Fibroblast of gingiva (primary cell): ENCODE measurements at places on chromosomes 2 and 18.

GRCh38 chr18:45270289-45270771, 344.9 kb upstream of the SLC14A2 start:
- DNase-seq, result no peak

DNA sequence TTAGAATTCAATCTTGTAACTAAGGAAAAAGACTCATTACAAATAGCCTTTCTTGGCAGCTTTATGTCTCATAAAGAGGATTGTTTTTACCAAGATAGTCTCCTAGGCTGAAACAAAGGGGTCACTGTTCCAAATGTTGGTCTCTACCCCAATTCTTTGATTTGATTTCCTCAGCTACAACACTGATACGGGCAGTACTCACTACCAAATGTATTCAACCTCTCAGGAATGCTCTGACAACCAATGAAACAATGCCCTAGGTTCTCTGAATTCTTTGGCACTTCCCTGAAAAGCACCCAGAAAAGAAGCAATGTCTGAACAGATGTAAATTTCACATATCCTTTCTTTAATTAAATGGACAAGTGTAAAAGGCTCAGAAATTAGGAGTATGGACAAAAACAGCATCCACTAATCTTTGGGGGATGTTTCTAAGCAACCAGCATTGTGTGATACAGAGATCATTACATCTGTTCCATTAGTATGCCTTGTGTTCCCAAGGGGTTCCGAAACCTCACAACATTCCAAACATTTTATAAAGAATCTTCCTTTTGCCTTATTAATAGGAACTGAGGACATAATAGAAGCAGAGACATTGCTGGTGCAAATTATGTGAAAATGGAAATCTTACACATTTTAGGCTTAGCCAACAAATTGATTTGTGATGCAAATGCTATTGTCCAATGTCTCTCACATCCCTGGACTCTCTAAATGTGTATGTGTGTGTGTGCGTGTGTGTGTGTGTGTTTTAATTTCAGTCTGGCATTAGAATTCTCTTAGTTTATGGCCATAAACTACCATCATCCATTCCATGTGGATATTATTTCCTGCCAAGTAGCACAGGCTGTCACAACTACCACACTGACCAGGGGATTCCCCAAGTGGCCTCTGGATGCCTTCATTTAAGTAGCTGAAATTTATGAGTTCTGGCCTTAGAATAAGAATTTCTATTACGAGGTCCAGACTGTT, 276.0 kb downstream of the MTX2 start:
- DNase-seq, result no peak

DNA sequence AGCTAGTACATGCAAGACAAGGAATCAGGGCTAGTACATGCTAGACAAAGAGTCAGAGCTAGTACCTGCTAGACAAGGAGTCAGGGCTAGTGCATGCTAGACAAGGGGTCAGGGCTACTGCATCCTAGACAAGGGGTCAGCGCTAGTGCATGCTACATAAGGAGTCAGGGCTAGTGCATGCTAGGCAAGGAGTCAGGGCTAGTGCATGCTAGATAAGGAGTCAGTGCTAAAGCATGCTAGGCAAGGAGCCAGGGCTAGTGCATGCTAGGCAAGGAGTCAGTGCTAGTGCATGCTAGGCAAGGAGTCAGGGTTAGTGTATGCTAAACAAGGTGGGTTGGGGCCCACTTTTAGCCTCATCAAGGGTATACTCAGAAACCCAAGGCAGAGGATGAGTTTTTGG, 90.1 kb upstream of the FAM136A start:
- no peak for DNase-seq

- DNase-seq, result no peak
Measured at GRCh38 chr18:13051159-13051558, 60.0 kb downstream of the CEP192 start.

DNA sequence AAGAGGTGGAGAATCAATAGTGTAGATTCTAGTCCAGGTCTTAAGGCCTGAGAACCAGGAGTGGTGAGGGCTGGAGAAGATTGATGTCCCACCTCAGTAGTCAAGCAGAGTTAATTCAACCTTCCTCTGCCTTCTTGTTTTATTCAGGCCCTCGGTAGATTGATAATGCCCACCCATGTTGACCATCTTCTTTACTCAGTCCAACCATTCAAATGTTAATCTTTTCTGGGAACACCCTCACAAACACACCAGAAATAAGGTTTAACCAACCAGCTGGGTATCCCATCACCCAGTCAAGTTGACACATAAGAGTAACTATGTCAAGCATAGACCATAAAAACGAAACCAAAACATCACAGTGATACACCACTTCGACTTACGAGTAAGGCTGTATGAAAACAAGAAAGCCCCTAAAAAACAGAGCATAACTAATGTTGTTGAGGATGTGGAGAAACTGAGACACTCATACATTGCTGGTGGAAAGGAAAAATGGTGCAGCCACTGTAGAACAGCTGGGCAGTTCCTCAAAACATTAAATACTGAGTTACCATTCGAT, 57.5 kb downstream of the SLC35F5 start:
- no peak for DNase-seq

DNA sequence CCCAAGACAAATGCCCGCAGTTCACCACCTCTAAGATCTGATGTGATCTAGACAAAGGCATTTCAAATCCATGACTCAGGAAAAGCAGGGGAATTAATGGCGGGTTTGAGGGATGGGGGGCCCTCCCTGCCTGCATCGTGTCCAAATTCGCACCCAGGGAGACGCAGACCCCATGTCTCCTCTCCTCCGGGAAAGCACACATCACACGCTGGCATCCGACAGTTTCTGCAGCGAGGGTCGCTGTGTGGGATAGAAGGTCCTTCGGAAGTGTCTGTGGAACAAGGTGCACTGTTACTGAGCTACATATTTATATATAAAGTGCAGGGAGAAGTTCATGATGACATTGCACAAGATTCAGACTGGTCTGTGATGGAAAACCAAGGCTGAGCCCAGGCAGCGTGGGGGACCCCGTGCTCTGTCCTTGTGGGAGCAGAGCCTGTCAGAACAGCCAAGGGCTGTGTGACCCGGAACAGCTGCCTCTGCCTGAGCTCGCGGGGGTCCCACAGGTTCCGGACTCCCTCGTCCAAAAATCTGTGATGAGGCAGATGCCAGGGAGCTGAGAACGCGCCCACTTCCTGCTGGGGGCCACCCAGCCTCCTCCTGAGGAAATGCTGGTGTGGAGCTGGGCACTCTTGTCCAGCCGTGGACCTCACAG, 82.3 kb upstream of the CTDP1 start:
- DNase-seq, result no peak

- DNase-seq, result no peak
Measured at GRCh38 chr2:5908071-5908470, 215.9 kb downstream of the SOX11 start.

GRCh38 chr2:148674063-148675020, 29.8 kb downstream of the EPC2 start:
- no peak for DNase-seq

- DNase-seq, result no peak
Measured at GRCh38 chr2:60484133-60484645, 69.3 kb downstream of the BCL11A start.

GRCh38 chr2:42132191-42132965, 36.8 kb upstream of the EML4 start:
- peak; percentile 84 for DNase-seq

DNA sequence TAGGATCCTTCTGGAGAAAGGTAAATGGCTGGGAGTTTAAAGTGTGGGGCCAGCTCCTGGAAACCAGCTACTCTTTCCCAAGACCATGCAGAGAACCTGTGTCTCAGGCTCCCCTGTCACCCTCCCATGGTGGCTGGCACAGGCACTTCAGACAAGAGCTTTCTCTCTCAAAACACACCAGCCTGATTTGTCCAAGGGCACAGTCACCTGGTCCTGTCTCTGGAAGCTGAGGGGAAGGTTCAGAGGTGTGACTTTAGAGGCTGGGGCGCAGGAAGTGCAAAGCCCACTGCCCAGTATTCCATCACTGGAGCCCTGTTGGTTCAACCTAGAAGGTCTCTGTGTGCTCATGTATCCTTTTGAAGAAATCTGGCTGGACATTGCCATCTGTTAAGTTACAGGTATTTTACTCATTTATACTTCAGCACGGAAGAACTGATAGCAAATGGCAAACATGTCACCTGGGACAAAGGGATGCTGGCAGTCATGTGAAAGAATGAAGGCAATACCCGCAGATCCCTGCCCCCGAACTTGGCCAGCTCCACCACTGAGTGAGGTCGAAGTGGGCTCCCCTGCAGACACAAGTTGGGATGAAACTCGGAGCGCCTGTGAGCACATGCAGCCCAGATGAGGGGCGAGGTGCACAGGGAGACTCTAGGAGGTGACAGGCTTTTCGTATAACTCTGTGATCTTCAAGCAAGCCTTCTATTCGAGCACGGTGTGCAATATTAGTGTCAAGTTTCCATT, 96.9 kb upstream of the MGAT4A start:
- no peak for DNase-seq

DNA sequence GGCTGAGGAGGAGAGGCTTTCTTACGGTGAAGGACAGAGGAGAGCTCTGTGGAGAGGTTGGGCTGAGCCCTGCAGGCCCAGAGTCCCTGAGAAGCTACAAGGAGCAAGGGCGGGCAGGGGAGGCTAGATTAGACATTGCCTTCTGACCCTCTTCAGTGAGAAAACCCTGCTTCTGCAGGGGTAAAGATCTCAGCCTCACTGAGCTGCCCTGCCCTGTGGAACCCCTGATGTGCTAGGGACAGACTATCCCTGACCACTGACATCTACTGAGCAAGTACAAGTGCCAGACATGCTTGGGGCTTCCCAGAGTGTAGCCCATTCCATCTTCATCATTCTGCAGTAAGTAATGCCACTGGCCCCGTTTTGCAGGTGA, 111.5 kb downstream of the CYP26B1 start:
- no peak for DNase-seq

- peak; percentile 23 for DNase-seq
Measured at GRCh38 chr2:95076705-95077529, 44.7 kb downstream of the MRPS5 start.

- DNase-seq, result peak; percentile 73
Measured at GRCh38 chr18:12287684-12288402, 20.2 kb upstream of the TUBB6 start.

- DNase-seq, result no peak
Measured at GRCh38 chr2:46748121-46748520, 167.5 kb downstream of the MCFD2 start.

GRCh38 chr18:58692422-58693185, 21.3 kb downstream of the MALT1 start:
- no peak for DNase-seq

DNA sequence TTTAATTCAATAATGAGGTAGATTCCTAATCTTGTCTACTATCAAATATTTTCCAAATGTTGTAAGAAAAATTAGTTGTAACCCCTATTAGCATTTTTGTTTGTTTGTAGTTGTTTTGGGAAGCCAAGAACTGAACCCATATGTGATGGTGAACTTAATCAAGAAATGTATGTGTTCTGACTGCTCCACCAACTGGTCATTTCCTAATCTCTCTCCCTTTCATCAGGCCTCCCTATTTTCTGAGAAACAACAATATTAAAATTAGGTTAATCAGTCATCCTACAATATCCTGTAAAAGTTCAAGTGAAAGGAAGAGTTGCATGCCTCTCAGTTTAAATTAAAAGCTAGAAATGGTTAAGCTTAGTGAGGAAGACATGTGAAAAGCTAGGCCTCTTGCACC, 504.0 kb downstream of the EPHA4 start:
- DNase-seq, result no peak

GRCh38 chr2:236664136-236664535, 94.5 kb downstream of the ACKR3 start:
- no peak for DNase-seq

GRCh38 chr2:140465301-140465700, 1665.5 kb downstream of the LRP1B start:
- DNase-seq, result no peak

- no peak for DNase-seq
Measured at GRCh38 chr2:12679550-12680072, 37.1 kb upstream of the TRIB2 start.

- DNase-seq, result no peak
Measured at GRCh38 chr2:203492965-203493364, 42.1 kb downstream of the RAPH1 start.

DNA sequence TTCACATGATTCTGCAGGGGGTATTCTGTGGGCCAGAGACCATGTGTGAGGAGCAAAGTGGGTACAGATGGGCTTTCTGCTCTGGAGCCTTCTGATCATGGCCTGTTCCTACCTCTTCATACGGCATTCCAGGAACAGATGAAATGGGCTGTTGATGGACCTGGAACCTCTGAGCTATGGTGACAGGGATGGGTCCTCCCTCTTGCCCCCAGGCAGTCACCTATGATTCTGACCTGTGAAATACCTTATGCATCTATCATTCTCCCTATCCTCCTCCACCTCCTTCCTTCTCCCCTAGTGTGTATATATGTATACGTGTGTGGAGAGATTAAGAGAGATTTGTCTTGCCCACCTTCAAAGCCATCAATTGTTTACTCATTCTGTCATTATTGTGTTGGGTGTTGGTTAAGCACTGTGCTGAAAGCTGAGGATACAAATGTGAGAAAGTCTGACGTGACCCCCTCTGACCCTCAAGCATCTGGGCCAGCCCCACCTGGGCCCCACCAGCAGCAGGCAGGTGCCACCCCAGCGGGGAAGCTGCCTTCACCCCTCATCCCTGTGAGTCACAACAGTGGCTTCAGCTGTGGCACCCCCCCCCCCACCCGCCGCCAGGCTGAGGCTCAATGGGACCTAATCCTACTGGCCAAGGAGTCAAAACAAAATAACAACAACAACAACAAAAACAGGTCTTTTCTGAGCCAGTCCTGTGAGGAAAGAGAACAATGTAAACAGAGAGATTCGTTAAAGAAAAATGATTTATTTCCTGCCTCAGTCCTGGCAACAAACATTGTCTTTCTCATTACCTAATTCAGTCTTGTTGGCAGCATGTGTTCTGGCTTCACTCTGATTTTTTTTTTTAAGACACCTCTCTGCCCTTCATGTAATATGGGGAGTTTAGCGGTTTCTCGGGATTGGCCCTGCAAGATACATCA, 103.8 kb upstream of the CDC42EP3 start:
- peak; percentile 48 for DNase-seq
